ENCODE measurements at places on chromosomes 11 and 22.

DNA sequence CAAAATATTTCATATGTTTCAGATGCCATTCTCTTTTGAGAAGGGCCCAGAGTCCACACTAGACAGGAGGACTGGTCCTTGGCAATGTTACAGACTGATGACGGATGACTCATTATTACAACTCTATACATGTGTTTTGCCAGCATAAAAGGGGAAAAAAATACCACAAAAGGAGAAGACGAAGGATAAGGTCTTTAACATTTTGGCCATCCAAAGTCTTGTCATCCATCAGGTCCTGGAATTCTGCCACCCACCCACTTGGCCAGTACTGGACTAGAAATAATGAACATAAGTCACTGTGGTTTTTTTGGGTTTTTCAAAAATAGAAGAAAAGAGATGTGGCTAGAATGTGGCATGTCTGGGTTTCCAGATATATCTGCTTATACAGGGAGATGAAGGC, 57.7 kb upstream of the BDNF start:
- DNase-seq, result no peak

DNA sequence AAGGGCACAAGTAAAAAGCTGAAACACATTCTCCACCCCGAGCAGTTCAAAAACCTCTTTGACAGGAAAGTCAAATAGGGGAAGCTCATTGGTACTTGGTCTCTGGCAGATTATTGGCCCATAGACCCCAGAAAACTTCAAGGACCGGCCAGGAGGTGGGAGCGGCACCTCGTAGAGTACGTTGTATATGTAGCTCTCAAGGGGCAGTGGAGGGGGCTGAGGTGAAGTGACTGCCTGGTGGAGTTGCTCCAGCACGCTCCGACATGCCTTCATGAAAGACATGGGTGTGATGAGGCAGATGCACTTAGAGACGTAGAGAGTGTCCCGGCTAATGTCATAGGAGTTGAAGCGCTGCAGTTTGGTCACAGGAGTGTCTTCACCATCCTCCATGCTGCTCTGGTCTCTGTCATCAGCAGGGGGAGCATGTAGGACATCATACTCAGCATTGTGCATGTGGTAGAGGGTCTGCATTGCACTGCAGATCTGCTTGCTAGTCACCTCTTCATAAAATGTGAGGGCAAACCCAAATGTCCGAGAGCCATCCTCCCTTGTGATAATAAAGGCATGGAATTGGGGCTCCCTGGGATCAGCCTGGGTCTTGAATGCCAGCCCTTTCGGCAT, 61.3 kb downstream of the DENND5A start:
- no peak for DNase-seq

DNA sequence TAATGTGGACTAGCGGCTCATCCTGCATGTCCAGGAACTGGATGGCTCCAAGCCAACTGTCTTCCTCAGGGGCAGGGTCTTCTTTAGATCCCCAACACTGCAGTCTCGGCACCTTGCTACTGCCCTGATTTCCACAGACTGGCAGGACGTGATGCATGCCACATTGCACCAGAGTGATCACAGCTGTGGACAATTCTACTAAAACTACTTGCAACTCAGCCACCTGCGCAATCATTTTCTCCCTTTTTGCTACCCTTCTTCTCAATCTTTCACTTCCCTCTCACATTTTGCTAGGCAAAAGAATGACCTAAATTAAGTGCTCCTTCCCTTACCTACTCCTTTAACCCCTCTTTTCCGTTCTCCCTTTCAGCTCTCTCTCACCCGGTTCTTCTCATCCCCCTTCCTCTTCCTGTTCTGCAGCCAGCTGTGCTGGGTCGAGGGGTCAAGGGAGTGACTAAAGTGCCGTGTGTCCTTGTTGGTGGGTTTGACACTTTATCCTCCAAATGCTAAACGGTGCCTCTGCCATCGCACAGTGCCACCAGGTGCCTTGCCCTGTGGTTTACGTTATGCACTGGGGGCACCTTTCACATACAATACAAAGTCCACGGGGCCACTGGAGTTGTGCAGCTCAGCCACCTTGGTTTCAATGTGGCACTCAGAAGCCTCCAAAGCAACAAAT, 11.5 kb upstream of the PEX26 start:
- no peak for DNase-seq

DNA sequence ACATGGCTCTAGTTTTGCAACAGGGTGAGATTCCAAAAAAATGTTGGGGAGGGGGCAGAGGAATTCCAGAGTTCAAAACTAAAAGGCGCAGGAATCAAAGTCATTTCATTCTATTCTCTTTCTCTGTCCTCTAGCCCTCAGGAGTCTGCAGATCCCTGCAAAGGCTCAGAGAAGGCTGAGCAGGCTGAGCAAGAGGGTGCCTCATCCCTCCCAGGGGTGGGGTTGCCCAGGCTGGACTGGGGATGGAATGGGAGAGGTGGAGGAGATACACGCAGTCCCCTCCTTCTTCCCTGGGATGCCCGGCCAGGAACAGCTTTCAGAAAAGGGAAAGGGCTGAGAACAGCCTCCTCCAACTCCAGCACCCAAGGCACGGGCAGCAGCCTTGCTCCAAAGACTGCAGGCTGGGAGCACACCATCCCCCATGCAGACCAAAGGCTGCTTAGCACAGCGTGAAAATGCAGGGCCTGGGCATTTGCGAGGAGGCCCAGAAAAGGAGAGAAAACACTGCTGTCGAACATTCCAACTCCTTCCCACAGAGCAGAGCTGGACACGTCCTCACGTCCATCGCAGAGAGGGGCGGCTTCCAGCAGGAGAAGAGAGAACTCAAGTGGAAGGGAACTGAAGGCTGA, 51.8 kb downstream of the MN1 start:
- DNase-seq, result no peak

DNA sequence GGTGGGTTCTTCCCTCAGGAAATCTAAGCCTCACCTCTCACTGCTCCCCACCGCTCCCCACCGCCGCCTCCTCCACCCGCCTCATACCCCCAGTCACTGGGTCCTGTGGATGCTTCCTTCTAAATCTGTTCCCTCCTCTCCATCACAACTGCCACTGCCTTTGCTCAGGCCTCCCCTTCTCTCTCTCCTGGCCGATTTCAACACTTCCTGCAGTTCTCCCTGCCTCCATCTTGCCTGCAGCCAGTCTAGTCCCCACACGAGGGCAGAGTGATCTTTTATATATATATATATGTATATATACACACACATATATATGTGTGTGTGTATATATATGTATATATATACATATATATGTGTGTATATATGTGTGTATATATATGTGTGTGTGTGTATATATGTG, 27.8 kb downstream of the CREB3L1 start:
- no peak for DNase-seq

DNA sequence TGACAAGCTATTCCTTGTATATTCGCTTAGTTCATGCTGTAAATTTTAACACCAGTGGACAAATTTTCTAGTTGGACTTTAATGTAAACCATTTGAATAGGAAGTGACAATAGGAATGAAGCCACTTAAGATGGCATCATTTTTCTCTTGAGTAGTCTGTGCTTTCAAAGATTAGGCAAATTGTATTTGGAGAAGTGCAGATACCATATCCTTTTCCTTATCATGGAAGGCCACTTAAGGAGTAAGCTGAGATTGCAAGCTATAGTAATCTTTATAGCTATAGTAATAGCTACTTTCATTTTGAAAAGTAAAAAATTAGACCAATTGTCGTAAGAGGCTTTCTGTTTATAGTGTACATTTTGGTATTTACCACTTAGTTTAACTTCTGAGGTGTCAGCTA, 12.8 kb downstream of the CAPRIN1 start:
- DNase-seq, result no peak

DNA sequence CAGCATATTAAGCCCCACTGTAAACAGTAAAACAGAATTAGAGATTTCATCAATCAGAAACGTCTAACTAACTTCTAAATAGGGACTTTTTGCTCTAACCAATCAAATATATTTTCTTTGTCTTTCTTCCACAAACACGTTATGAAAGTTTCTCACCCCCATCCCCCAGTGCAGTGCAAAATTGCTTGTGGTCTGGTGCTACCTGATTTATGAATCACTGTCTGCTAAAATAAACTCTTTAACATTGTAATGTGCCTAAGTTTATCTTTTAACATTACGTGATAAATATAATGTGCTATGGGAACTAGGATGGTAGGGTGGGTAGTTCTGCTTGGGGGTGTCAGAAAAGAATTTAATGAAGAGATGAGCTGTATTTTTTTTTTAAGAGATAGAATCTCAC, 47.3 kb upstream of the SLC5A1 start:
- no peak for DNase-seq

GRCh38 chr11:18310800-18311340, 11.1 kb downstream of the HPS5 start:
- DNase-seq, result no peak

DNA sequence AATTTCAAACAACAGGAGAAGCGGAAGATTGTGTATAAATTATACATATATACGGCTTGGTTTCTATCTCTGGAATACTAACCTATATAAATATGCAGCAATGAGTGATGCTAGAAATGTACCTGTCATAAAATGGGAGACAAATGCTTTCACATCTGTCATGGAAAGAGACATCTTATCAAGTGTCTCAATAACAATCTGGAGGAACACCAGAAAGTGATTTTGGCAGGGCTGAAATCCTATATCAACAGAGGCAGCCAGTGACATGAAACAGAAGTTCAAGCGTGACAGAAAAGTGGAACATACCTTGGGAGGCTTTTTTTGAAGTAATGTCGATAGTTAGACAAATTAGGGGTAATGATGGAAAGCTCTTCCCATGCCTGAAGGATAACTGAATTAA, 834.6 kb downstream of the JRKL start:
- DNase-seq, result no peak

GRCh38 chr11:45151362-45151982, 5.0 kb downstream of the PRDM11 start:
- DNase-seq, result no peak

DNA sequence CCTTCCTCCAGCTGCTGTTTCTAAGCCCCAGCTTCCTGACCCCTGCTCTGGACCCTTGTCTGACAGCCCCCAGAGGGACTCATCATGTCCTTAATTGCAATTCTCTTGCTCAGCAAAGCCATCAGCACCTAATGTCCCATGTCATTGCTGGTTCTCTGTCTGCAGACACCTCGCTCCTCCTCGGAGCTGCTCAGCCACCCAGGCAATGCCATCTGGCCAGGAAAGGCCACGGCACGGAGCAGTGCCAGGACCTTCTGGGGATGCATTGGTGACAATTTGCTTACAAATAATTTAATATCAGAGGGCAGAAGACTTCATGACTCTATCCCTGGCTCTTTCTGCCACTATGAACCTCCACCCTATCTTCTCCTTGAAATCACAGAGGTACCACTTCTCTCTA, 107.0 kb upstream of the THY1 start:
- no peak for DNase-seq

DNA sequence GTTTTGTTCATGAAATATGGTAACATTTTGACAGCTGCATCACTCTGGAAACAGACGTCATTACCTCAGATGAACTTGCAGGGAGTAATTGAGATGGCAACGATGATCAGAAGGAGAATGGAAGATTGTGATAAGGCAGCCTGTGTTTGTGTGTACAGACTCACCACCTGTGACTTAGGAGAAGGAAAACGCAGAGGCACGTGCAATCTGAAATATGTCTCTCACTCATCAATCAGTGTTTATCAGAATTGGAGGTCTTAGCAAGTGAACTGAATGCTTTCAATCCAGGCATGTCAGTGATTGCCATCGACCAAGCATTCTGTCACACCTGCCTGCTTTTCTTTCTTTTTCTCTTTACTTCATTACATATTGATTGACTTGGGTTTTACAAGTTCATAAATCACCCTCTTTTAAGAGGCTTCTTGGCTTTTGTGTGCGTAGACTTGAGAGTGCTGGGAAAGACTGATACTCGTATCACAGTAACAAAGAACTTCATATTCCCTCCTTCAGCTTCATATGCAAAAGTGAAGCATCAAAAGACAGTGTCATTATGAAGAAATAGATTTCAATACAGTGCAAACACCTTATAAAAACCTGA, 24.6 kb downstream of the FAT3 start:
- DNase-seq, result no peak

DNA sequence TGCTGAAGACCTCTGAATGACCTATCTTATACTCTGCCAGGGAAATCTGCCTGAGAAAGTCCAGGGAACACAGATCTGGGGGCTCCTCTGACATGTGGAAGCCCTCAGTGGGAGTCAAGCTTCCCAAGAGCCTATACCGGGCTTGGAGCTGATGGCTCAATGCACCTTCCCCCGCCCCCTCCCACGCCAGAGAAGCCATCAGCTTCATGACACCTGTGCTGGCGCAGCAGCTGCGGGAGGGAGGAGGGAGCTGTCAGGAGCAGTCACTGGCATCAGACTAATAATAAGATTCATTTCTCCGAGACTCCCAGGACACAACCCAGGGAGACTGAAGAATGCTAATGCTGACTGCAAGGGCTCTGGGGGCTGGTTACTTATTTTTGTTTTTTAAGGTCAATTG, 47.8 kb downstream of the SPATA19 start:
- DNase-seq, result no peak

DNA sequence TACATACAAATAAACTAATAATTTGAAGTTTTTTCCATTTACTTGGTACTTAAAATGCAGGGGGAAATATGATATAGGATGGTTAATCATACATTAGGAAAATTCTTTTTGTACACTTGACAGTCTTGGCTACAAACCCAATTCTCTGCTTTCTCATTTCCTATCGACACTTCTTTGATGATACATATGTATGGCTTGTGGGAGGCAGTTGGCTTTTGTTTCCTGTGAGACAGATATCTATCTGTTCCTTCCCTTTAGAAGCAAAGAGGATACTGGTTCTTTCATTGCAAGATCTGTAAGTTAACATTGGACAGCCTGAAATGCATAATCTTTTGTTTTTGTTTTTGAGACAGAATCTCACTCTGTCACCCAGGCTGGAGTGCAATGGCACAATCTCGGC, 47.9 kb upstream of the ADORA2A start:
- DNase-seq, result no peak

- DNase-seq, result no peak
Measured at GRCh38 chr11:10892250-10892649, 34.4 kb upstream of the ZBED5 start.

DNA sequence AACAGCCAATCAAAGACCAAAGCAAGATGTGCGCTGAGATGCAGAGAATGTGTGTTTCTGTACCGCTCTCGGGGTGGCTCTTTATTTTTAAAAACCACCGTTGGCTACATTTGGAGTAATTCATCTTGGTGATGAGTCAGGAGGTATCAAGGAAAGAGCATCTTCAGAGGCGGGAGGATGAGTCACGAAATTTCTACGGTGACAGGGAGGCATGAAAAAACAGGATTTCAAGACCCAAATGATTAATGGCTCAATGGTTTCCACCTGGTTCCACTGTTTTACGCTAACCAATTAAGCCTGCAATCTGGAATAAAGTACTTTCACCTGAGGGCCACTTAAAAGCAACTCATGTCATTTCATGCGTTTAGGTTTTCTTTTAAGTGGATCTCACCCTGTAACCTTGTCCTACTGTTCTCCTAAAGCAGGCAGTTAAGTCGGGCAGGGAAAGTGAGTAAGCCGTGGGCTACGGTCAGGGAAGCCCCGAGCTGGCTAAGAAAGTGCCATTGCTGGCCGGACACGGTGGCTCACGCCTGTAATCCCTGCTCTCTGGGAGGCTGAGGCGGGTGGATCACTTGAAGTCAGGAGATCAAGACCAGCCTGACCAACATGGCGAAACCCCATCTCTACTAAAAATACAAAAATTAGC, 74.6 kb downstream of the CELSR1 start:
- DNase-seq, result no peak

GRCh38 chr11:111526501-111526900, 11.9 kb downstream of the HOATZ start:
- DNase-seq, result no peak

GRCh38 chr11:86091566-86091965, 22.7 kb upstream of the PICALM start:
- DNase-seq, result no peak

GRCh38 chr11:65317025-65317786, 2.5 kb downstream of the CDC42EP2 start:
- DNase-seq, result no peak

GRCh38 chr11:46386674-46387073, 4.9 kb downstream of the CHRM4 start:
- DNase-seq, result no peak

Data from stimulated activated CD8-positive, alpha-beta memory T cell treated with anti-CD3 and anti-CD28 coated beads, Interleukin-12 subunit alpha, Interleukin-12 subunit beta, amount 100 ng/mL, for 4 hours (primary cell).